ENCODE measurements at places on chromosomes 12 and 14.
A peak's percentile ranks its signal among the peaks of the same experiment; 100 is the strongest.

GRCh38 chr12:22729431-22729956 lies 104.5 kb downstream of the ETNK1 start:
- no peak for DNase-seq

DNA sequence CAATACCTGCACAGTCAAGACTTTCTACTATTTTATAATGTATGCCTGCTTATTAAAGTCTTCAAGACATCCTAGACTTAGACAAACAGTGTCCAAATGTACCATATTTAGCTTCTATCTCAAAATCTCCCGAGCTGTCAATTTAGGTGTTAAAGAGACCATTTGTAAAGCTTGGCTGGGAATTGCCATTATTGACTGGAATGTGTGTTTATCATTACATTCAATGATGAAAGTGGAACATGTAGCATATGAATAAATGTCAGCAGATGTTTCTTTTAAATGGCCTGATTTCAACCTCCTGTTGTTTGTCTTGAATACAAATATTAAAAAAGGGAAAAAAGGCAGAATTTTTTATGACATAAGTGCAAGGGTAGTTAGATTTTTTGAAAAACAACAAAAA lies 572.3 kb downstream of the PRKD1 start:
- no peak for DNase-seq

DNA sequence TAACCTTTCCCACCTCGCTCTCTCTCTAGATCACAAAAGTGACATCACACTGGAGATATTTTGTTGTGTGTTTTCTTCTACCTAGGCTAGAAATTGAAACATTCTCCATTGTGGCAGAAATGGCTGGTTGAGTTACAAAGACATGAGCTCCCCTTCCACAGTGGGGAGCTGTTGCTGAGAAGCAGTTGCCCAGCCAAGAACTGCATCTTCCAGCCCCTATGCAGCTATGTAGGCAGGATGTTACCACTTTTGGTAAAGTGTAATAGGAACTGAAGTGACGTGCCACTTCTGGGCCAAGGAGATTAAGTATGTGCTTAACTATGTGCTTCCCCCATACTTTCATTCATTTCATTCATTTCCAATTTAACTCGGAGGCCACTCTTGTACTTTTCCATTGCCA lies 138.7 kb upstream of the E2F7 start:
- DNase-seq: no peak

GRCh38 chr12:52815676-52816588 lies 2.0 kb upstream of the KRT4 start:
- DNase-seq: no peak

DNA sequence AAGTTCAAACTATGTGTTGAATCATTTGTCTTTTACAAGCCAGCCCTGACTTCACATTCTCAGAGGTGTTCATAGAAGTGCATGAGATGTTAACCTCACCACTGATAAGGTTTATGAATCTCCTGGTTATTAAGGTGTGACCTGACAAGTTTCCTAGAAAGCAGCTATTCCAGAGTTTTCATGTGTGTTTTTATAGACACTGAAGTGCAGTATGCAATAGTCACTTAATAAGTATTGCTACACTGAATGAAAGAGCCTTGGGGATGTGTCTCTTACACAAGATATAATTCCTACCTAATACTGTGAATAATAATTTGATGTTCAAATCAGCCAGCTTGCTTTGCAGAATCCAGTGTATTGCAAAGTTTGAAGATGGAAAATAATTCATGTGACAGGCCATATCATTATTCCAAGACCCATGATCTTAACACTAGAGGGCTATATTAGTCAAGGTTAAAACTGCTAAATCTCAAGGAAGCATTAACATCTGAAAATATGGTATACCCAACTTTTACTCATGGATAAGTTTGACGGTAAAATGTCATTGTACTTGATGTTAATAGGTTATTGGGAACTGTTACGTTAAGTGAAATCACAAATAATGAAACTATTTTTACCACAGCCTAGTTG lies 13.0 kb downstream of the SLC25A3 start:
- DNase-seq: no peak

GRCh38 chr14:24260026-24260779 lies 2.8 kb downstream of the TGM1 start:
- no peak for DNase-seq

- DNase-seq: no peak
Measured at GRCh38 chr12:48932878-48933277, 7.6 kb upstream of the FKBP11 start.

DNA sequence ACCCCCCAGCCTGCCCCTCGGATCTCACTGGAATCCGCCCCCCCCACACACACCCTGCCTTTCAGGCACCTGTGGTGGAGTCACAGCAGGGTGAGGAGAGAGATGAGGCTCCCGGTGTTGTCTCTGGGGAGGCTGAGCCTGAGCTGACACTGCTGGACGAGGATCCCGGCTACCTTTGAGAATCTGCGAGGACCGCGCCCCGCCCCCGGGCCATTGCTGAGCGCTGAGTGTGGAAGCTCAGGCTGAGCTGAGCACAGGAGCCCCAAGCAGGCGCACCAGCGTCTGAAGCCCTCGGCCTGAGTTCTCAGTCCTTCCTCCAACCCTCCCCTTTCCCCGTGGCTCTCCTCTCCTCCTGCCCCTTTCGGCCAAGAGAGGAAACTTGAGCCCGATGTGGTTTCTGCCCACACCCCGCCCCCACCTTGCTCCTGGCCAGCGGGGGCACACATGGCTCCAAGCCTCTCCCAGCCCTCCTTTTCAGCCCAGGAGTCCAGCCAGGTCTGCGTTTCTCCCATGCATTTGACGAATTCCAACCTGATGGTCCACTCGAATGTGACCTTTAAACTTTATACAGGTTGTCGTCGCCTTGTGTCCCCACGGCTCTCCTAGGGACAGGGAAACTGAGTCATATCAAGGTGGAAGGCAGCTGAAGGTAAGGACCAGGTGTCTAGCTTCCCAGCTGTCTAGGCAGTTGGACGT lies at the start of gene NFE2:
NFE2 (minus strand) TSS at position 284 of the 696 bp plus-strand sequence. CDS start 5,767 bp downstream, outside the sequence.
- DNase-seq: no peak

DNA sequence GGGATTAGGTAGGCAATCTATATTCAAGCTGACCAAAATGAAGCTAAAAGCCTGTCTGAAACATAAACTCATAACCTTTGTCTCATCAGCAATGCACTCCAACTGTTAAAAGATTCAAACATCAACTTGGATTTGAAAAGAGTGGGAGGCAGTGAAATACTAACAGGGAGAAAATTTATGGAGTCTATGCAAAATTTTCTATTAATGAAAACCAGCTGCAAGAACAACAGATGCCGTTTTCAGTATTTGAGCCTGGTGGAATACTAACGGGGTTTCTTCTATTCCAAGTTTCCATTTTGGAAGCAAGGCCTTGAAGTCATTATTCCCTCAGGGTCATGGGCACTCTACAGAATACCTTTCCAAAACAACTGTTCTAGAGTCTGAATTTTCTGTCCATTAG lies 88.3 kb downstream of the LRP6 start:
- DNase-seq: no peak

DNA sequence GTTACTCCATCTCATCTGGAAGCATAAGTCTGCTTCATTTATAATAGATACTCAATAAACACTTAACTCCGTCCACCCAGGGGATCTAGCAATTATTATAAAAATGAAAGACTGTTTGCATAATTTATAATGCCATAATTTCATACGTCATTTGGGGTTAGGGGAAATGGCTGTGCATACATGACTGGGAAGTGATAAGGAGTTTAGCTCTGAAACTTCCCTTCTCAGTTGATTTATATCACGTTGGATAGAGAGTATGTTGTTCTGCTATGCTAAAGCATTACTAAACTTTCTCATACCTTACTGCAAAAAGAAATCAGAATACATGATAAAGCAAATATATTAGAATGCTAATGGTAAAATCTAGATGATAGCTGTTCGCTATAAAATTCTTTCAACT lies 90.4 kb upstream of the DYNC1H1 start:
- DNase-seq: no peak

GRCh38 chr14:79274641-79275291 lies 936.5 kb downstream of the DIO2 start:
- DNase-seq: no peak

DNA sequence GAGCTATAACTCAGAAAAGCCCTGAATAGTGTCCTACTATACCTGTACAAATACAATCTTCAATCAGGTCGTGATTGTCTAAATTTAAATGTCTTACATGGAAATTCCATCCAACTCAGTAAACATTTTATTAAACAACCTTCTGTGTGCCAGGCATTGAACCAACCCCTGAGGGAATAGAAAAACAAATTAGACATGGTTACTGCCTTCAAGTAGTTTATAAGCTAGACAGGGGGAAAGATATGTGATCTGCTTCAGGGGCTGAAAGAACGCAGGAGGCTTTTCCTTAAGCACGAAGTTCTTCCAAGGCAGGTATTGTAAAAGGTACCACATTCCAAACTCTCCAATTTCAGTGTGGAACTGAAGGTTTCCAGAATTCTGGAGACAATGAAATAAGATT lies 39.7 kb upstream of the STAB2 start:
- DNase-seq: no peak

- no peak for DNase-seq
Measured at GRCh38 chr12:24507827-24508226, 441.1 kb downstream of the BCAT1 start.

DNA sequence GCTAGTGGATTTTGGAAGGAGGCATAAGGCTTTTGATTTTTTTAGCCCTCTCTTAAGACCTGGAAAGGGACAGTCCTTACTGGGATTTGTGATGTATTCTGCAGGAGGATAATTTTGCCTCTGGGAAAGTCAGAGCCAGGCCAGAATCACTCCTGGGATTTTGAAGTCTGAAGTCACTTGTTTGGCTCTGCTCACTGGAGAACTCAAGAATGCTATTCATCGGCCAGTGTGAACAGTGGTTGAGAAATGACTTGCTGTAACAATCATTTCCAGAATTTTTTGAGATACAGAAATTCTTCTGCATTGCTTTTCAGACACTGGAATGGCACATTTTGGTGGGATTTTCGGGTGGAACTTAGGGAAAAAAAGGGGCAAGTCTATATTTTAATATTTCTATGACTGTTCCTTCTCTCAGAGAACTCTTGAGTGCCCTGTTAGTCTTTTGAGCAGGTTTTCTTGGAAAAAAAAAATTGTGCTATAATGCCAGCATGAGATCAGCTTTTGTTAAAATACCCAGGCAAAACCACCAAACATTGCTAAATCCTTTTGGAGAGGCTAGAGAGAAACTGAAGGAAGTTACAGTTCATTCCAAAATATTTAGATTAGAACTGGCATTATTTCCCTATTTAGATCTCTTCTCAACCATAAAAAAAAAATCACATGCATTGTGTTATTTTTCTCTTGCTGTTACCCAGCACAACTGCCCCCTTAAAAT lies 26.1 kb upstream of the BHLHE41 start:
- DNase-seq: no peak

GRCh38 chr12:124386661-124387527 lies 92.0 kb downstream of the RFLNA start:
- no peak for DNase-seq

GRCh38 chr12:95653771-95654546 lies 102.7 kb upstream of the USP44 start:
- no peak for DNase-seq

GRCh38 chr14:101361451-101362433 lies 199.6 kb upstream of the DIO3 start:
- no peak for DNase-seq

DNA sequence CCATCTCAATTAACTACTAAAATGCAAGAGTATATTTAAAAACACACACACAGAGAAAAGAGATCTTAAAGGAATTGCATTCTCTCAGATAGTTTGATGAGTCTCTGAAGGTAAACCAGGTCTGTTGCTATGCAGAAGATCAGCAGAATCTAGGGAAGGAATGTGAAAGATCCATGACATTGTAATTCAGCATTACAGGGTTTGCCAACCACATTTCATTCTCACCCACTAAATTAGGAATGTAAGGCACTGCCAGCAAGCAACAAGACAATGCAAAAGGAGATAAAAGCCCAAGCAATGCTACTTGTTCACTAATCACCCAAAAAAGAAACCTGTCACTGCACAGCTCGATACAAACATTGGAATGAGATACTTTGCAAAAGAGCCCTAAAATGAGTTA lies 106.3 kb downstream of the LRIG3 start:
- DNase-seq: no peak

- no peak for DNase-seq
Measured at GRCh38 chr12:64992641-64993040, 128.5 kb downstream of the WIF1 start.

DNA sequence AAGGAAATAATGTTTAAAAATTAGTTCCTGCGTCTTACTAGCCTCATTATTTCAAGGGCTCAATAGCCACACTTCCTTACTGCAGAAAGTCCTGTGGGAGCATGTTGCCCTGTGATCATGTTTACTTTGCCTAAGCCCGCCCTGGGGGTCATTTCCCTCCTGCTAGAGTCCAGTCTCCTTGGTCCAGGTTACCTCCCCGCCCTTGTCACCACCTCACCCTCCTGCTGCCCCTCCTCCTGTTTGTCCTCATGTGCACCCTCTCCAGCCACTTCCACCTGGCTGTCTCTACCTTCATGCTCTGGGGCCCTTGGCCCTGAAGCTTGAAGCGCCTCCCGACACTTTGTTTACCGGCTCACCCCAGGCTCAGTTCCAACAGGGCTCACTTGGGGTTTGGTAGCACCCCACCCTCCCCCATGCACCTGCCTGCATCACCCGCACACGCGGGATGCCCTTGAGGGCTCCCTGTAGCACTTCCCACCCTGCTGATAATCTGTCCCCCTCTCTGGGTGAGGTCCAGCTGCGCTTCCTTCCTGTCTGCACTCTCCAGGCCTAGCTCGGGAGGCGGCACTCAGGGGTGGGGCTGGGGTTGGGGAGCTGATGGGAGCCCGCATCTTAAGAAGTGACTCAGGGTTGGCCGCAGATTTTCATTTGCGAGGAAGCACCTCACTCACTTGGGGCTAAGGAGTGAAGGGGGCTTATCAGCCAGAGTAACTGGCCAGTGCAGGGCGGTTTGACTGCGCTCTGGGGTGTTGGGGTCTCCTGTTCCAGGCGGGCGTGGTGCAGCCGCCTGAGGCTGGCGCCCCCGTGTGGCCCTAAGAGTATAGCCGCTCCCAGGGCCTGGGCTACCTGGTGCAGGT lies 40.1 kb downstream of the SMIM41 start:
- DNase-seq: peak; percentile 64

DNA sequence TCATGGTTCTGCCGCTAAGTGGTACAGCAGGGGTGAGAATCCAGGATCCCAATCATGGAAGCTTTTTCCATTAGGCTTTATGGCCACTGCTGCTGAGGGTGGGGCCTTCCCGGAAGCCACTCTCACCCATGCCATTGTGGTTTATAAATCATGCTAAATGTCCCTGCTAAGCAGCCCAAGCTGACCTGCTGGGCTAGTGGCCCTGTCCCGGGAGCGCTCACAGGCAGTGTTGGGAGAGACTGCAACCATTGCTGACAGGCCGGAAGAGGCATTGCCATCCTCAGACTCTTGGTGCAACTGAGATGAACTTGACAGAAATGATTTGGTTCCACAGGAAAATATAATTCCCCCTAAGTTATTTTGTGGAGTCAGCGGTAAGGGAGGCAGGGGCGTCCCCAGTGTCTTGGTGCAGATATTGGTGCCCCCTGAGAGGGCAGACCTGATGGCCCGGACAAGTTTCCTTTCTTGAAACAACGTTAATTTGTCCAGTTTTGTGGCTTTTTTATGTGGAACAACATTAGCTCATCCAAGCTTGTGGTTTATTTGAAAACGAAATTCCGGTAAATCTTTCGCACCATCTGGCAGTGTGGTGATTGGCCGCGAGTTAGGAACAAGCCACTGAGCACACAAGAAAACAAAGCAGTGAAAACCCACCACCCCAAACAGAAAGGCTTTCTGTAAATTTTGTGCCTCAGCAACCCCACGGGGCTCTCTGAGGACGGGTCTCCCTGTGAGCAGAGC lies 82.3 kb downstream of the SSPN start:
- no peak for DNase-seq

GRCh38 chr14:105689722-105690121 lies 163.3 kb downstream of the TMEM121 start:
- no peak for DNase-seq

Data from left colon (tissue), 2 donors.